ENCODE measurements at places on chromosomes 2 and 18.

GRCh38 chr18:73151086-73151485, 283.3 kb upstream of the NETO1 start:
- no peak for DNase-seq

GRCh38 chr2:28334527-28334894, 58.1 kb upstream of the FOSL2 start:
- DNase-seq: no peak

- DNase-seq: no peak
These were observed 29.8 kb downstream of the ALPK2 start for GRCh38 chr18:58599106-58599505.

- DNase-seq: no peak
These were observed 48.4 kb downstream of the MTX2 start for GRCh38 chr2:176317623-176318065.

- no peak for DNase-seq
These were observed 58.8 kb upstream of the FIGN start for GRCh38 chr2:163794635-163795034.

GRCh38 chr2:198641161-198641560, 816.6 kb downstream of the SATB2 start:
- no peak for DNase-seq

DNA sequence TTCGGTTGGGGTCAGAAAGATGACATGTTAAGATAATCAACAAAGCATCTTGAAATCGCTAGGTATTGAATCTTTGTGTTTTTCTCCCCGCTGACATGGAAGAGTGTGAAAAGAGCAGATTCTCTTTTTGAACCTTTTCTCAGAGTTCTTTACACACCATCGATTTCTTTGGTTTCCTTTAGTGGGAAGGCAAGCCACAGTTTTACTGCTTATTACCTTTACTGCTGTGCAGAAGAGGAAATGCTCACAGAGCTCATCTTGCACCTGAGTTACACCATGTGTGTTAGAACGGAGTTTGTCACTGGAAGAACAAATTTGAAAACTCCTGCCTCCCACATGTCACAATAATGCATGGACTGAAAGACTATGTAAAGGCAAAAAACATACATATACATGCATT, 45.3 kb upstream of the PDK1 start:
- DNase-seq: no peak

- no peak for DNase-seq
These were observed 47.6 kb upstream of the HAAO start for GRCh38 chr2:42839809-42840501.

DNA sequence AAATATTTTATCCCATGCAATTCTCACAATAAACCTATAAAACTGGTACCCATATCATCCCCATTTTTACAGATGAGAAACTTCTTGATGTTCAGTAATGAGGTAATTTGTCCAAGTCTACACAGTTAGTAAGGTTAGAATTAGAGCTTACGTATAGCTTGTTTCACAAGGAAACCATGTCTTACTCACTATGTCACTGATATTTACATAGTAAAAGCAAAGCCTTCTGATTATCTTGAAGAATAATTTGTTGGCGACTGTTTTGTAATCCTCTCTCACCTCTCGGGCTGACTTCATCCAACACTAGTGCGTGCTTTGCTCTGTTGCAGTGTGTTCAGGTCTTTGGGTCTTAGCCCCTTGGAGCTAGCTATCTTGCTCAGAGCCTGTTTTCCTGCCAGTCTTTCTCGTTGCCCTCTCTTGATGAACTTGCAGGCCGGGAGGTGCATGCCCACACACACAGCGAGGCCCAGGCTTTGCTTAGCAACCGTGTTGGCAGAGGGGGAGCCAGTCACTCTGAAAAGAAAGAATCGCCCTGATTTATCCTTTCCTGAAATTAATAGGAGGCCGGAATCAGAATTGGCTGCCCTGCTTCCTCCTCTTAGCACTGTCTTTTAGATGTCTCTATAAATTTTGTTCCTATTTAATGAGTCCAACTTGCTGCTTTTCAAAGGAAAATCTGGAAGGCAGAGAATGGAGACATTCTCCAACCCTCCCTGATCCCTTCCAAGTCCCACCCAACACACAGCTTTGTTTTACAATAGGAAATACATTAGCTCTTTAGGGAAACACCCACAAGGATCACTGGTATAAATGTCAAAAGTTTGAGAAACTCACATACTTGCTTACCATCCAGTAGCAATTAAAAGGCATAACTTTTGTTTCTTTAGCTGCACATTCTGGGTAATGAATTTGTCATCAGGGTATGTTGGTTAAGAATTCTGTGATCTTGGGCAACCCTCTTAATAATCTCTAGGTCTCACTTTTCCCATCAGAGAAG, 97.6 kb upstream of the SEC11C start:
- no peak for DNase-seq

DNA sequence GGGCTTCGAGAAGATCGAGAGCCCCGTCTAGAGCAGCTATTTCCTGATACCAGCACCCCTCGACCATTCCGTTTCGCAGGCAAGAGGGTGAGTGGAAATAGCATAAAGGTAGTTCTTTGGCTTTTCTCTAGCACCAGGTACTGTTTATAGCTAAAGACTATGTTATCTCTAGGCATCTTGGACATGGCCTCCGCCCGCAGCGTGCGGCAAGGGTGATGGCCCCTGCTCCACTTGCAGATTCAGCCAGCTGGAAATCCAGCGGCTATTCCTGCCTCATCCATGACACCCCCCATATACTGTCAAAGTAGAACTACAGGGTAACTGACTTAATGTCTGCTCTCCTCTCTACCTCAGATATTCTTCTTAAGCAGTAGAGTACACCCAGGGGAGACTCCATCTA, 3.3 kb downstream of the AGBL5 start:
- DNase-seq: no peak

GRCh38 chr2:68857855-68858456, 13.2 kb downstream of the BMP10 start:
- DNase-seq: no peak

GRCh38 chr2:182349268-182349667, 77.6 kb downstream of the PDE1A start:
- no peak for DNase-seq

- DNase-seq: no peak
These were observed 62.0 kb upstream of the NFU1 start for GRCh38 chr2:69499242-69499641.

GRCh38 chr2:128329607-128330006, 10.9 kb upstream of the HS6ST1 start:
- DNase-seq: no peak

GRCh38 chr2:241037498-241037897, 39.1 kb downstream of the SNED1 start:
- DNase-seq: no peak

- no peak for DNase-seq
These were observed 1.2 kb upstream of the SMCHD1 start for GRCh38 chr18:2654169-2654927.

- DNase-seq: no peak
These were observed 1.7 kb downstream of the PRELID3A start for GRCh38 chr18:12409469-12409868.

- DNase-seq: no peak
These were observed 61.9 kb upstream of the CABYR start for GRCh38 chr18:24076950-24077349.

- no peak for DNase-seq
These were observed 78.8 kb downstream of the HNRNPLL start for GRCh38 chr2:38523728-38524437.

DNA sequence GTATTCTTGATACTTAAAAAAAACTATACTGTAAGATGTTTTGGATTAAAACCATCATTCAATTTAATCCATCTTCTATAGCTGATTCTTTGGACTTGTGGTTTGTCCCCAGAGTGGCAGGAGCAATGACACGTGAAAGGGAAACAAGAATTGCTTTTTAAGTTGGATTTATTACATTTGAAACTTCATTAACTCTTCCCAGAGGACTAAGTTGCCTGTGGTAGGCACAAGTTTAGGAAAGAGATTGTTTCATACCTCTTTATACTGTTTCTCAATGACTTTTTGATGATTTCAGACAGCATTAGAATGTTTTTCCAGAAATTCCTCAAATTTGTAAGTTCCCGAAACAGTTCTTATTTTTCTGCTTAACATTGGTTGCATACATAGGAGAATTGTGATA, 41.3 kb downstream of the ACVR2A start:
- DNase-seq: no peak

DNA sequence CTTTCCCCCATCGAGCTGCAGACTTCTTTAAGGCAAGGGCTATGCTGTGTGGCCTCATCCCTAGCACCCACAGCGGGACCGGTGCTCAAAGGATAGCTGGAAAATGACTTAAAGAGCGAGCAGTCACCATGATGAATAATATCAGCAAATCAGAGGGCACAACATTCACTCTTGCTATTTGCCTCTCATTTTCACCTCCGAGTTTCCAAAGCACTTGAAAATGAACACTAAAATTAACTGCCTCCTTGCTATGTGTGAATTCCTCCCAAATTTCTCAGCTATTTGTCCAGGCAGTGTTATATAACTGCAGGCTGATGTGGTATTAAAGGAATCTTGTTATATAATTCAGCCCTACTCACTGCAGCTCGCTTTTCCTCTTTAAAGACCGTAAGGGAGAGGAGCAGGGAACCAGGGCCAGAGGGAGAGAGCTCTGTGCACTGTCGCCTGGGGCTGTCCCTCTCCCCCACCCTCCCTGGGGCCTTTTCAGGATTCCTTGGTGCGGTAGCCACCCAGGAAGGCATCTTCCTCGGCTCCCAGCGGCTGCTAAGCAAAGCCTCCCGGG, 1.4 kb downstream of the CYS1 start:
- DNase-seq: no peak

DNA sequence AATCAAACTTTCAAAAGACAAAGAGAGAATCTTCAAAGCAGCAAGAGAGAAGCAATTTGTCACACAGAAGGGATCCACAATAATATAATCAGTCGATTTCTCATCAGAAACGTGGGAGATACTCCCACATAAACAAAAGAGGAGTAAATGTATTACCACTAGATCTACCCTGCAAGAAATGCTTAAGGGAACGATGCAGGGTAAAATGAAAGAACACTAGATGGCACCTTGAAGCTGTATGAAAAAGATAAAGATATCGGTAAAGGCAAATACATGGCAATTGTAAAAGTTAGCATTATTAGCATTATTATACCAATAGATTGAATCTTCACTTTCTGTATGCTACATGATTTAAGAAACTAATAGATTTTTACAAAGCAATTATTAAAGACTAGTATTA, 677.0 kb downstream of the SUCLG1 start:
- DNase-seq: no peak

GRCh38 chr18:32270341-32270740, 80.5 kb downstream of the MEP1B start:
- no peak for DNase-seq

- DNase-seq: no peak
These were observed 81.4 kb downstream of the FAM117B start for GRCh38 chr2:202716114-202716718.

DNA sequence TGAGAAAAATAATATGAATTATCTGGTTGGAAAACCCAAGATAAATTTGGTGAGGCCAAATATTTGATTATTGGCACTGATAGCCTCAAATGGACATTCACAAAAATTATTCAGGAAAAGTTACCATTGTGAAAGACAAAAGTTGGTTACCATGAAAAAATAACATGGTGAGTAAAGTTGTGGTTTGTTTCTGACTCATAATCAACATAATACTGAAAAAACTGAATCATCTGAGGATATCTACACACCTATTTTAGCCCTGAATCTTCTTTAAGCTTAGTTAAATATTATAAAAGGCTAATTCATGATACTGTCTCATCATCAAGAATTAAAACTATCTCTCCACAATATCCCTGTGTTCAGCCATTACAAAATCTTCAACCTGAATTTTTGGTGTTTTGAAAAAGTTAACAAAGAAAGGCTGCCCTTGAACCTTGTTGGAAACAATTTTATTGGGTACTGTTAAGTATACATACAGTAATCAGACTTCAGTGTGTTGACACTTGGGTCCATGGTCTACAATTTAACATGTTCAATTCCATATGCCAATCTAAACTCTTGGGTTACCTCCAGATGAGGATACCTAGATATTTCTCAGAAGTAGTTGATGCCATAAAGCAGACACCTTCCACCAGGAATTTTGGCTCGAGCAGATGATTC, 607.5 kb upstream of the SLC39A10 start:
- DNase-seq: no peak

GRCh38 chr18:77084688-77085035, 47.9 kb downstream of the MBP start:
- no peak for DNase-seq

- DNase-seq: no peak
These were observed 1.2 kb downstream of the TMEM237 start for GRCh38 chr2:201642086-201642578.

GRCh38 chr2:227615181-227615580, 541 bp upstream of the SCYGR3 start:
- no peak for DNase-seq

GRCh38 chr2:126882736-126883665, 15.7 kb upstream of the TEX51 start:
- no peak for DNase-seq

GRCh38 chr2:70668911-70669310, 99.1 kb downstream of the ADD2 start:
- DNase-seq: no peak

- no peak for DNase-seq
These were observed 65.1 kb downstream of the MAP4K4 start for GRCh38 chr2:101762451-101763171.

- no peak for DNase-seq
These were observed 44.1 kb downstream of the SCTR start for GRCh38 chr2:119480184-119480583.

- DNase-seq: no peak
These were observed 136.4 kb downstream of the TPGS2 start for GRCh38 chr18:36692371-36692770.

DNA sequence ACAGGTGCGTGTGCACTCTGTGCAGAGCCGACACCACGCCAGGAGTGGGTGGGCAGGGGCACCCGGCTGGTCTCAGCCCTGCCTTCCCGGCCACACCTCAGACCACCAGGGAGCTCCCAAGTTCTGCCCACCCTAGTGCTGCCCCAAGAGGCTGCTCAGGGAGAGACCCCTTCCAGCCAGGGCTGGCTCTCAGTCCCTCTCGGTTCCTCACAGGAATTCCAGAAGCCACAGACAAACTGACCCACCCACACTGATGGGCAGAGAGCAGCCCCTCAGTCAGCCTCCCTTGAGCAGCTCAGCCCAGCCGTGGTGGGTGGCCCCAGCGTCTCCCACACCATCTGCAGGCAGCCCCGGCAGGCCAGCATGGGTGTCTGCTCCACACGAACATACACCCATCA, 33.8 kb downstream of the GPC1 start:
- DNase-seq: no peak

DNA sequence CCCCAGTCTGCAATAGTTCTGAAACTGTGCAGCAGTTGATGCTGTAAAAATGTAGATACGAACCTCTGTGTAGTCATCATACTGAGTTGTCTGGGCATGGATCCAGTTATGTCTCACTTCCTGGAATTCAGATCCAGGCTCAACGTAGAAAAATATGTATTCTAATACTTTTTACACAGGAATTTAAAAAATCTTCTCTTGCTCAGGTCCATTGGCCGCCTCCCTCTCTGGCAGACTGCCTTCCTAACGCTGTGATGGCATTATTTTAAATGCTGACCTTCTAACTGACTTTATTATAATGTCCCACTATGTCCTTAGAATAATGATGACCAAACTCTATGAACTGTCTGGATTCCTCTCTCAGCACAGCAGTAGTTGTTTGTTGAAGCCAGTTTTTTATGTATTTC, 119.6 kb downstream of the FEZ2 start:
- no peak for DNase-seq

Measured in stimulated activated CD4-positive, alpha-beta T cell treated with anti-CD3 and anti-CD28 coated beads, Interleukin-1b, Interleukin-23, amount 100 ng/mL, for 24 hours (primary cell).